ENCODE measurements at places on chromosomes 1 and 21. TPM values are rescaled to one million over a fixed set of nuclear protein-coding genes. Genes with fewer than 3 reads are reported as not detected.

EXTL1 gene
- not detected for polyA plus RNA-seq

SH2D5 gene
- polyA plus RNA-seq = not detected

HSPA6 gene
- 37.5 TPM for polyA plus RNA-seq

REN gene
- not detected for polyA plus RNA-seq

GPR3 gene
- not detected for polyA plus RNA-seq

DPT gene
- polyA plus RNA-seq = not detected

CDA gene
- polyA plus RNA-seq = 217 TPM

CHRM3 gene
- not detected for polyA plus RNA-seq

ADAMTS4 gene
- not detected for polyA plus RNA-seq

WNT3A gene
- not detected for polyA plus RNA-seq

PPIE gene
- polyA plus RNA-seq = 48.9 TPM

KTI12 gene
- 6.4 TPM for polyA plus RNA-seq

HOOK1 gene
- not detected for polyA plus RNA-seq

WDR47 gene
- 5.2 TPM for polyA plus RNA-seq

KCNA2 gene
- polyA plus RNA-seq = not detected

PDC gene
- polyA plus RNA-seq = not detected

GREM2 gene
- polyA plus RNA-seq = not detected

TCHH gene
- polyA plus RNA-seq = not detected

NBL1 gene
- not detected for polyA plus RNA-seq

RNF186 gene
- polyA plus RNA-seq = not detected

FAM177B gene
- not detected for polyA plus RNA-seq

TMEM82 gene
- polyA plus RNA-seq = not detected

PLA2G2A gene
- polyA plus RNA-seq = not detected

CD1E gene
- polyA plus RNA-seq = 3.3 TPM

SPATA46 gene
- polyA plus RNA-seq = not detected

TMEM240 gene
- not detected for polyA plus RNA-seq

TMEM51 gene
- 2.5 TPM for polyA plus RNA-seq

RGS18 gene
- 43.7 TPM for polyA plus RNA-seq

CRP gene
- polyA plus RNA-seq = not detected

HTR6 gene
- not detected for polyA plus RNA-seq

CDC14A gene
- polyA plus RNA-seq = 4.2 TPM

CSMD2 gene
- polyA plus RNA-seq = not detected

LRRC71 gene
- not detected for polyA plus RNA-seq

Data from CD14-positive monocyte (primary cell).